GM04504 (cell line): ENCODE measurements at places on chromosomes 4 and X.

- DNase-seq = no peak
These were observed 105.3 kb upstream of the SPRY1 start for GRCh38 chr4:123291329-123291728.

- peak; percentile 77 for DNase-seq
These were observed 33.2 kb upstream of the SLC9A7 start for GRCh38 chrX:46791927-46792809.

GRCh38 chr4:61934198-61934597 is 734.1 kb downstream of the ADGRL3 start:
- DNase-seq = no peak

- DNase-seq = no peak
These were observed 917.0 kb upstream of the LCORL start for GRCh38 chr4:18938343-18939099.

DNA sequence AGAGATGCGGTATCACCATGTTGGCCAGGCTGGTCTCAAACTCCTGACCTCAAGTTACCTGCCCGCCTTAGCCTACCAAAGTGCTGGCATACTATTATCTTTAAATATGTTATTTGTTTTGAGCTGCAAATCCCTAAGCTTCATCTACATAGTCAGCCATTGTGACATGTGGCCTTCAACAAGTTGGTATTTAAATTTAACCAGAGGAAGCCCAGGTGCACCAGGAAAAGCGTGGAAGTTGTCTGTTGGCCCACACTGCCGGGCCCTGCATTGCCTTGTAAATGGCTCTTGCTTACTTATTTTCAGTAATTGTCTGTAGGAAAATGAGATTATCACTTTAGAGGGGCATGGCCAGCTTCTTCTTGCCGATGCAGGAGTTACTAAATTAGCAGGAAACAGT is 6.0 kb downstream of the WWC2 start:
- DNase-seq = no peak

GRCh38 chr4:73631565-73632226 is 11.5 kb upstream of the RASSF6 start:
- no peak for DNase-seq

- no peak for DNase-seq
These were observed 43.6 kb downstream of the CD99L2 start for GRCh38 chrX:150854856-150855255.

- no peak for DNase-seq
These were observed 245.3 kb downstream of the BCOR start for GRCh38 chrX:39852491-39852890.

DNA sequence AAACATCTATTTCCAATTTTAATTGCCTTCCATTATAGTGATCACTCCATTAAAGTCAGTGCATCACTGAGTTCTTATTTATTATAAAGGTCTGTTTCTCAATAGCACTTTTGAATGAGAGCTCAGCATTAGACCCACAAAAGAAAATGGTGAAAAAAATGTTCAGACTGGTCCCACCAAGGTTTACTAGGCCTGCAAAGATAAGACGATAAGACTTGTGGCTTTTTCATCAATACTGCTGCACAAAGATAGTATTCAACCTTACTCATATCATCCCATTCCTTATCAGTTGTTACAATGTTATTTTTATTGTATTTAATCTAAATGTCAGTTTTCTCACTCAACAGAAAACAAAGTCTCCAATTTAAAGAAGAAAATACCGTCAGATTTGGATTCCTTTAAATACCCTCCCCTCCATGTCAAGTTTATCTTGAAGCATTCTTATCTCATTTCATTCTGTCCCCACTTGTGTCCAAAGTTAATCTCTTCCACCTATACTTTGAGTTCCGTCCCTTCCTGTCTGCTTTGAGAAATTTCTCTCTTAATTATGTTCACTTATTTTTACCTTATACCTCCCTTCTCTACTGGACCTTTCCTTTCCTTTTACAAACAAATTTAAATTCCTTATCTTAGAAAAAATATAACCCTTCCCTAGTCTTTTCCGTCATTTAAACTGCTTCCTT is 140.0 kb downstream of the GASK1B start:
- no peak for DNase-seq

DNA sequence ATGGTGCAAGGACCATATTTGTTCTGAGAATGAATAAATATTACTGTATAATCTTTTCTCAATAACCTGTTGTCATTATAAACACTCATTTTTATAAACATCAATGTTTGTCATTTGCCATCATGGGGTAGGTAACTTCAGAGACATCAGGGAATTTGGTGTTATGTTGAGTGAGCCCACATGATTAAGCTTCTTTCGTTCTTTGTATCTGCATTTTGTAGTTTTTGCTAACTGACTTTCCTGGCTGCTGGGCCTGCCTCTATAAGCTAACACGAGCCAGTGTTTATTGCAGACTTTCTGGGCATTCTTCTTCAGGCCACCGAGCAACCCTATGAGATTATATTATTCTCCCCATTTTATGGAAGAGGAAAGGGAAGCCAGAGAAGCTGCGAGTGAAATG is 48.8 kb upstream of the MTMR1 start:
- no peak for DNase-seq

- DNase-seq = no peak
These were observed 23.6 kb downstream of the GUCY1A1 start for GRCh38 chr4:155690044-155690837.

DNA sequence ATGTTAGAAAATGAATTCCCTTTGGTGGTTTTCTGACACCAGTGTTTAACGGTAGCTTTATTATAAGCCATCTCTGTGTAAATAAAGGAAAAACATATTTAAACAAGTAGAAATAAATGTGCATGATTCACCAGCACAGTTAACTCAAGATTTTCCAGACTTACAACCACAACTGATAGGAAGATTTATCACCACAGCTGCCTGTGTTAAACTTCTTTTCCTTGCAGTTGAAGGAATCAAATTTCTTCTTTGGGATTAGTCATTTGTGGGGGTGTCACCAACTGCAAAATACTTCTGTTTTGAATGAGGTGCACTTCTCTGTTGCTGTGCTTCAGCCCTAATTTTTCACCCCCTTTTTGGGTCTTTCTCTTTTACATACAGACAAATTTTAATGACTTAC is 128.1 kb upstream of the STK26 start:
- no peak for DNase-seq

GRCh38 chrX:148577741-148578140 is 77.3 kb downstream of the AFF2 start:
- no peak for DNase-seq
